Spinal cord (tissue), 10 donors: ENCODE measurements at places on chromosomes 3 and 15.

DNA sequence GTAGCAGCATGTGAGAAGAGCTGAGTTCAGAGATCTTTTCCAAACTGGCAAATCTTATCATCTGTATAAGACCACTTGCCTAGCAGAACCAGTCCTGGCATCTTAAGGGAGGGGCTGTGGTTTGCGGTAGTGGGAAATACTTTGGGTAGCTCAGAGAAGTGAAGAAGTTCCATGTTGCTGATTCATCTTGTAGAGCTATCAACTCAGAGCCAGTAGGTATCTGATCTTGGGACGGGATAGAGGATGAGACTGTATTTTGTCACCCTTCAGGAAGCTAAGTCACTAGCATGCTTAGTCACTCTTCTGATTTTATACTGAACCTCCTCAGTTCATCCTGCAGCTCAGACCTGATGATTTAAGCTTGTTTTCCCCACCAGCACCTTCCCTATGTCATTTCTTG is 211.4 kb downstream of the NR1D2 start:
- no peak for DNase-seq

- no peak for DNase-seq
Measured at GRCh38 chr15:82130248-82130647, 84.4 kb upstream of the MEX3B start.

GRCh38 chr3:31248563-31248992 is 284.1 kb upstream of the STT3B start:
- no peak for DNase-seq

GRCh38 chr3:52293491-52294319 is 6.1 kb downstream of the GLYCTK start:
- no peak for DNase-seq

- no peak for DNase-seq
Measured at GRCh38 chr3:146100180-146100579, 60.8 kb downstream of the PLOD2 start.

DNA sequence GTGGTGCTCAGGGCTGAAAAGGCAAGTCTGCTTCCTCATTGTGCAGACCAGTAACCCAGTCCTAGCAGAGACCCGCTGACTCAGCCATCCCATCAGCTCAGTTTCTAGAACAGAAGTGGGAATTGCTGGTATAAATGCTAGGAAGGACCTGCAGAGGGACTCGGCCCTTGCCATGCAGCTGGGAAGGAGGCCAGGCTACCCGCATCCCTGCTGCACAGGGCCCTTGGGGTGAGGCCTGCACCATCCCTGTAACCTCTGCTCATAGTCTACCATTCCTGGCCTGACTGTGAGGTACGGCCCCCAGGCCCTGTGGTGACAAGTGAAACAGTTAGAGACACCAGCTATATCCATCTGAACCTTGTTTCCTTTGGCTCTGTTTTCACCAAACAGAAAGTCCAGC is 23.5 kb downstream of the RAB6B start:
- no peak for DNase-seq

GRCh38 chr3:25454005-25454927 is 26.2 kb downstream of the RARB start:
- DNase-seq = no peak

DNA sequence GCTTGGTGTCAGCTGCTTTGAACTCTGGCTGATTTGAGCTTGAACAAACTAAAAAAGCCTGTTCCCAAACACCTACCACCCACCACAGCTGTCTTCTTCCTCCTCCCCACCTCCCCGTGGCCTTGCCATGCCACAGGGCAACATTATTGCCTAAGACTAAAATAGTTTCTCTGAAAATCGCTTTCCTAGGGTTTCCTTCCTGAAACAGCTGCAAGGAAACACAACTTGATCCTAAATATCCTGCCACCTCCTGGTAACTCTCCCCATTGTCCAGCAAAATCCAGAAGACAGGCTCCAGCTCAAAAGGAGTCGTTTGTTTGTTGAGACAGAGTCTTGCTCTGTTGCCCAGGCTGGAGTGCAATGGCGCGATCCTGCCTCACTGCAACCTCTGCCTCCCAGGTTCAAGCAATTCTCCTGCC is 193.9 kb upstream of the TPM1 start:
- no peak for DNase-seq

- no peak for DNase-seq
Measured at GRCh38 chr15:58312031-58312430, 119.8 kb upstream of the LIPC start.

DNA sequence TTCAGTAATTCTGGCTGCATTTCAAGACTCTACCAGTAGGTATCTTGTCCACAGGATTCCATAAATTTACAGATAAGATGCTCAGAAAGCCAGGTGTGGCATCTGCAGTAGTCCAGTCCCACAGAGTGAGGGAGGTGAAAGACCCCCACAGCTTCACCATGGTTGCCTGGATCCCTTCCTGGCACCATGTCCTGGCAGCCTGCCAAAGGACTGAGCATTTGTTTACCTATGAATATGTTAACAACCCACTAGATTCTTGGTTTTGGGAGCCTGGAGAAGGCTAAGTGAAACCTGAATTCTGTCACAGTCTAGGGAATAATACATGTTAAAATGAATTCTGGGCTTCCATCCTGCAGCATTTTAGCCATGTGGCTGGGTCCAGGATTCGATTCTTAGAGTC is 14.9 kb downstream of the CHST2 start:
- peak; percentile 66 for DNase-seq

DNA sequence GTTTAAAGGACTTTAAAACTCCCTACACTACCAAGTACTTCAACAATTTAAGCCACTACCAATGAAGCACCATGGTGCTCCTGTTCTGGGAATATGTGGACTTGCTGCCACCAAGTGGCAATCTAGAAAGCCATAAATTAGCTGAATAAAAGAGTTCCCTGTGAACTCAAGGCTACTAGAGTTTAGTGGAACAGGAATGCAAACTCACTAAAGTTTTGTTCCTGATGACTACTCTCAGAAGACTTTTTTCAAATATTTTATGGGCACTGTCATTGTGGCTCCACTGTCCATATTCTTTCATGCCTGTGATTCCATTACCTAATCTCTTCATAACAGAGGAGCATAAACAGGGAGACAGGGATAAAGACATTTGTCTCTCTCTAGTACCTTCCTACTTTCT is 63.9 kb downstream of the TMCC1 start:
- DNase-seq = peak; percentile 66

- no peak for DNase-seq
Measured at GRCh38 chr3:160778480-160778879, 22.4 kb downstream of the PPM1L start.

- DNase-seq = no peak
Measured at GRCh38 chr3:112744825-112745566, 101.7 kb downstream of the CD200R1L start.

GRCh38 chr3:17038900-17039553 is 154.3 kb downstream of the PLCL2 start:
- no peak for DNase-seq

DNA sequence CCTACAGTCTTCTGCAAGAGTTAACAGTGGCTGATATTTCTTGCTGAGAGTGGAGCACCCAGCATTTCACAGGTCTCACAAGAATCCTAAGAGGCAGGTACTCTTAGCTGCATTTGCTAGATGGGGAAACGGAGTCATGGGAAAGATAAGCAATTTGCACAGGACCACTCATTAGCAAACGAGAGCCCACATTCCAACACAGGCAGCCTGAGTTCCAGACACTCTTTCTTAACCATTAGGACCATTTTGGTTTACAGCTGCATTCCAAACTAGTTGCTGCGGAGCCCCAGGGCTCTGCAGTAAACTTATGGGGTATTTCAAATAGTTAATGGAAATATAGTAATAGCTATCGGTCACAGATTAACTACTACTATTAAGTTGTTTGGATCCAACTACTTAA is 42.5 kb downstream of the LYZL4 start:
- no peak for DNase-seq

GRCh38 chr3:61981060-61981459 is 392.3 kb downstream of the FEZF2 start:
- no peak for DNase-seq
